ENCODE measurements at places on chromosomes 4 and X.

GRCh38 chr4:182569561-182569960 is 326.4 kb downstream of the TENM3 start:
- DNase-seq, result no peak

DNA sequence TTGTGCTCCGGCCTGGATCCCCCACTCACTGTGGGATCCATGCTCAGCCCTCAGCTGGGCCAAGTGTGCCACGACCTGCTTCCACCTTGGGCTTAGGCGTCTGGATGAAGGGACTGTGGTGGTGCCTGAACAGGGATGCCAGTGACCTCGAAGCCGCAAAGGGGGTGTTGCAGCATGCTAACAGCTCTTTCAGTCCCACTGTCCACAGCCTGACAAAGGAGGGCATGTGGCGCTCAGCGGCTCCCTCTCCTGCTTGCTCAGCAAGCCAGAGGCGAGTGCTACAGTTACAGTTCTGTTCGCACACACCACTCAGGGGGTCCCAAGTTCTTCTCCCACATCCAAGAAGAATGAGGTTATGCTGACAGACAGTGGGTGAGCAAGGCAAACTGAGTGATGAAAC is 5.2 kb upstream of the IGBP1 start:
- DNase-seq, result no peak

DNA sequence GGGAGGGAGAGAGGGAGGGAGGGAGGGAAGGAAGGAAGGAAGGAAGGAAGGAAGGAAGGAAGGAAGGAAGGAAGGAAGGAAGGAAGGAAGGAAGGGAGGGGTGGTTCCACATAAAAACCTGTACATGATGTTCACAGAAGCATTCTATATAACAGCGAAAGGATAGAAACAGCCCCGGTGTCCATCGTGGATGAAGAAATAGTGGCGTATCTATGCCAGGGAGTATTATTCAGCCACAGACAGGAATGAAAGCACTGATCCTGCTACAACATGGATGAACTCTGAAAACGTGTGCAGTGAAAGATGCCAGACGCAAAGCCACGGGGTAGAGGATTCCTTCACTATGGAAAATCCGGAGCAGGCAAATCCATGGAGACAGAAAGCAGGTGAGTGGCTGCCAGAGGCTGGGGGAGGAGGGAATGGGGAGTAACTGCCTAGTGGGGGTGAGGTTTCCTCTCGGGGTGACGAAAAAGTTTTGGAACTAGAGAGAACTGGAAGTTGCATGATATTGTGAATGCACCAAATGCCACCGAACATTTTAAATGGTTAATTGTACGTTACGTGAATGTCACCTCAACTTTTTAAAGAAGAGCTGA is 92.2 kb downstream of the ABLIM2 start:
- no peak for DNase-seq

DNA sequence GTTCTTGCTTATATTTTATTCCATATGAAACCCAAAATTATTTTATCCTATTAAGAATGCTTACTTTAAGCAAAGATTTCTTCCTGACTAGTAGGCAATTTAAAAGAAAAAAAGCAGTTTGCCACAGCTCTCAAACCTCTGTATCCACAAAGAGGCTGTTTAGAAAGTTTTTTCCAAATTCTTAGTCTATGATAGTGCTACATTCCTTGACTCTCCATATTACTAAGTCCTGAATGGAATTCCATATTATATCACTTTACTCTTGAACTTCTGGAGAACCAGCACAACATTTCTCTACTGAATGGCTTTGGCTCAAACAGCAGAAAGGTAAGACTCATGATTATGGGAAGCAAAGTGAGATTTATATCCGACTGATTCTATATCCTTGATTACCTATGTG is 8.3 kb downstream of the SLC10A6 start:
- DNase-seq, result no peak

GRCh38 chr4:24991015-24991414 is 39.7 kb downstream of the LGI2 start:
- no peak for DNase-seq

GRCh38 chr4:6912441-6912840 is 2.8 kb downstream of the TBC1D14 start:
- DNase-seq, result no peak

- no peak for DNase-seq
Observed at GRCh38 chr4:15736514-15737050, 33.7 kb downstream of the BST1 start.

- no peak for DNase-seq
Observed at GRCh38 chr4:86398187-86398586, 38.3 kb upstream of the MAPK10 start.

- DNase-seq, result no peak
Observed at GRCh38 chrX:17860179-17860780, 818 bp downstream of the RAI2 start.

DNA sequence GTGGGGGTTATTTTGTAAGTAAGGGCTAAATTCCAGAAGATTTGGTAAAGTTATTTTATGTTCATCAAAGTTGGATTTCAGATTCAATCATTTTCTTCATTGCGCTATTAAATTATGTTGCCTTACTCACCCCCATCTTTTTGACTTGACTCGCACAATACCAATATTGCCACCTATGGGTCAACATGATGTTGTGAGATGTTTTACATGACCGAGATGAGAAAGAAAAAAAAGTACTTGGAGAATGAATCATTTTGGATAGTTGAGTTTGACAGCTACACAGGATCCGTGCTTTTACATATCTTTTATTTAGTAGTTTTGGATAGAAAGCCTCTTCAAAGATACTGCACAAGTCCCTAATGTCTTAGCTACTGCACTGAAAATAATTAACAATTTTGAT is 224.2 kb upstream of the EMCN start:
- no peak for DNase-seq
